Foreskin keratinocyte (primary cell): ENCODE measurements at places on chromosomes 7 and 10. TPM values are rescaled to one million over a fixed set of nuclear protein-coding genes. Genes with fewer than 3 reads are reported as not detected.

The GPR26 gene
- total RNA-seq, result not detected in 2 replicates

The ADIRF gene
- 84.3 and 107 TPM in 2 replicates for total RNA-seq

The MKX gene
- total RNA-seq, result 0.11 TPM in 1 of 2 replicates, not detected in the other

The STAMBPL1 gene
- total RNA-seq, result 7.8 and 9.6 TPM in 2 replicates

The VSTM4 gene
- not detected in 2 replicates for total RNA-seq

The SORBS1 gene
- total RNA-seq, result 0.71 and 0.74 TPM in 2 replicates

The SFMBT2 gene
- 1.2 and 1.4 TPM in 2 replicates for total RNA-seq

The PRTFDC1 gene
- 8.5 and 8.7 TPM in 2 replicates for total RNA-seq

The RELN gene
- total RNA-seq, result not detected in 2 replicates

The DCLRE1A gene
- total RNA-seq, result 10.1 and 10.6 TPM in 2 replicates

The SPAM1 gene
- total RNA-seq, result not detected in 2 replicates

The CLRN3 gene
- total RNA-seq, result not detected in 2 replicates

The CCDC7 gene
- total RNA-seq, result 1.3 and 1.9 TPM in 2 replicates

The SFTPA1 gene
- total RNA-seq, result not detected in 2 replicates

The SP8 gene
- total RNA-seq, result not detected in 2 replicates

The ACTL6B gene
- total RNA-seq, result not detected in 2 replicates

The CCDC3 gene
- 0.20 and 0.32 TPM in 2 replicates for total RNA-seq

The ZNF485 gene
- 4.3 and 5.0 TPM in 2 replicates for total RNA-seq

The SVIL gene
- 26.9 and 27.1 TPM in 2 replicates for total RNA-seq

The UNC5B gene
- 0.67 and 0.75 TPM in 2 replicates for total RNA-seq

The PLCE1 gene
- total RNA-seq, result 0.07 and 0.11 TPM in 2 replicates

The FZD1 gene
- 3.7 and 4.1 TPM in 2 replicates for total RNA-seq

The GIMAP4 gene
- not detected in 2 replicates for total RNA-seq

The SLC26A4 gene
- 0.07 and 0.14 TPM in 2 replicates for total RNA-seq

The ANKRD30A gene
- not detected in 2 replicates for total RNA-seq

The SEC61A2 gene
- total RNA-seq, result 6.1 and 7.2 TPM in 2 replicates

The MSMB gene
- total RNA-seq, result not detected in 2 replicates

The TRIM73 gene
- total RNA-seq, result 0.37 and 0.39 TPM in 2 replicates

The SDK1 gene
- 0.58 and 0.63 TPM in 2 replicates for total RNA-seq

The C7orf33 gene
- not detected in 2 replicates for total RNA-seq

The YAE1 gene
- total RNA-seq, result 24.0 and 24.8 TPM in 2 replicates
